ENCODE measurements at places on chromosomes 11 and 22.

- DNase-seq = no peak
These were observed 3.6 kb downstream of the IGLL5 start for GRCh38 chr22:22891139-22891621.

DNA sequence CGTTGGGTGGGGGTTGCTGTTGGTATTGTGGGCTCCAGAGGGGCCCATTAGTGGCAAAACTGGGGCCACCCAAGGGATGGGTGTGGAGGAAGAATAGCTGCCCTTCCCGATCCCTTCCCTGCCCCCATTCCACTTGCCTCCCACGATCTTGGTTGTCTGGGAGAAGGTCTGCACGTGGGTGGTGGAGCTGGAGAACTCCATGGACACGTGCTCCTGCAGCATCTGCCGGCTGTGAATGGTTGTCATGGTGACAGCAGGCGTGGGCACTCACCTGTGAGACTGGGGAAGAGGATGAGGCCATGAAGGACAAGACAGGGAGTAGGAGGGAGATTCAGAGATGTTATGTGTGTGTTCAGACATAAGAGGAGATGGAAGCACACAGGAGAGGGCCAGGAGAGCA, 2.0 kb downstream of the IGSF22 start:
- no peak for DNase-seq

DNA sequence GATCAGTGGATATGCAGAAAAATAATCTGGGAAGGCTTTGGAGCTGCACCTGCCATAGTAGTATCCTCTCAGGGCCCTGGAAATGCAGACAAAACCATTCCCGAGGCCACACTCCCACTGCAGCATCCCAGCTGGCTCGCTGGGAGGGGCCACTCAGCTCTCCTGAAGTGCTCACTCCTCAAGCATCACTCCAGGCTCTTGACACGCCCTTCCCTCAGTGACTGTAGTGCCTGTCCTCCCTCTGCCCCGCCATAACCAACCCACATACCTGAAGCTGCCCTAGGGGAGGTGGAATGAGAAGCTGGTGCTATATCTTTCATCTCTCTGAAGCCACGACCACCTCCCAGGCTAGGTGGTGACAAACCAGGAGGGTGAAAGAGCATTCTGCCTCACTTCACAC, 4.8 kb downstream of the DSCAML1 start:
- DNase-seq = no peak

- DNase-seq = no peak
These were observed 35.8 kb upstream of the UBASH3B start for GRCh38 chr11:122619757-122620156.

- DNase-seq = no peak
These were observed 120.6 kb downstream of the MICAL3 start for GRCh38 chr22:17903564-17904295.

DNA sequence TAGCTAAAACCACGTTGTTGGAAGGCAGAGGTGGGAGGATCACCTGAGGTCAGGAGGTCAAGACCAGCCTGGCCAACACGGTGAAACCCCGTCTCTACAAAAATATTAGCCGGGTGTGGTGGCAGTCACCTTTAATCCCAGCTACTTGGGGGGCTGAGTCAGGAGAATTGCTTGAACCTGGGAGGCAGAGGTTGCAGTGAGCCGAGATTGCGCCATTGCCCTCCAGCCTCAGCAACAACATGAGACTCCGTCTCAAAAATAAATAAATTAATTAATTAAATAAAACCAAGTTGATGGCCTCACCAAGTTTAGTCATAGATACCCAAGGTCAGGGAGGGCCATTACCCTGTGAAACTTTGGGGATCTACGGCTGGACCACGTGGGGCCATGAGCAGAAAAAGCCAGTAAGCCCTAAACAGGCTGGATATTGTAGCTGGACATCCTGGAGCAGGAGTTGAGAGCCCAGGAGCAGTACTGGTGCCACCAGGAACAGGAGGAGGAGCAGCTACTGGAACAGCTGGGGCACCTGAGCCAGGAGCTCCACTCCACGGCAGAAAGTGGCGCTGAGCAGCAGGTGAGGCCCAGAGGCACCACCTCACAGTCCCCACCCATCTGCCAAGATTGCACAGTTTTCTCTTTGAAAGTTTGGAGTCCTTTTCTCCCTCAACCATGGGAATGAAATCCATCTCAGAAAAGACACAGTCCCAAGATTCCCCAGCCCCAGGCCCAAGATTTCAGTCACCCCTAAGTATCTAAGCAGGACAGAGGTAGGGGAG, 50.5 kb downstream of the BTG4 start:
- DNase-seq = no peak

GRCh38 chr11:12270215-12270797, 107.1 kb upstream of the PARVA start:
- DNase-seq = no peak

DNA sequence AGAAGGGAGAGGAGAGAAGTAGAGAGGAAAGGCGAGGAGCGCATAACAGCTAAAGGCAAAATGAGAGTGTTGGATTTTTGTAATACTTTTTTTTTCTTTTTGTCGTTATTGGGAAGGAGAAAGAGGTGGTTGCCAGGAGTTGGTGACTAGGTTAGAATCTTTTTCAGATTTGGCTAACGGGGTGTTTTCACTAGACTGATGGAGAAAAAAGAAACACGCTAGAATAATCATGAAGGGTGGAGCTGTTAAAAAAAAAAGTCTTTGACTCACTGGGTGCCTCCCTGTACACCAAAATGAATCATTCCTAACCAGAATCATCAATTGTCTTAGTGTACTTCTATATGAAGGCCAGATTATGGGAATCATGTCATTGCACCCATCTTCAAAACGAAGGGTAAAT, 12.7 kb downstream of the BLID start:
- no peak for DNase-seq

GRCh38 chr11:14042686-14043465, 80.4 kb downstream of the SPON1 start:
- DNase-seq = no peak

DNA sequence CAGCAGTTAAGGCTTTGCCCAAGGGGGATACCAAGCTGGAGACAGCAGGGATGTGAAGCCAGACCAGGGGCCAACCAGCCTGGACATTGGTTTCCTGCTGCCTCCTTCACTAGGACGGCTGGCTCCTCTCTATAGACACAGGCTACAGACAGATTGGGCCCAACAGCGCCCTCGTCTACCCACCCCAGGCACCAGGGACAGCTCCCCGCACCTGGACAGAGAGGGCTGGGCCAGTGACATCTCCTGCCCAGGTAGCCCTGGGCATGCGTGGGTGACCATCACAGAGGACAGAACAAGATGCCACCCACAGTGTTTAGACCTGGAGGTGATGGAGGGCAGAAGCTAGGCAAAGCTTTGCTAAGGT, 1.2 kb downstream of the DKK3 start:
- DNase-seq = no peak

- no peak for DNase-seq
These were observed 98.8 kb downstream of the MSANTD4 start for GRCh38 chr11:105923252-105923651.

GRCh38 chr22:36850056-36850455, 10.8 kb upstream of the NCF4 start:
- no peak for DNase-seq

- DNase-seq = no peak
These were observed at the start of gene IL18BP for GRCh38 chr11:71998649-71999310. Gene IL18BP, plus strand, starts transcription at chr11:71998909. Its CDS starts 1,076 bp downstream, at chr11:71999985.

DNA sequence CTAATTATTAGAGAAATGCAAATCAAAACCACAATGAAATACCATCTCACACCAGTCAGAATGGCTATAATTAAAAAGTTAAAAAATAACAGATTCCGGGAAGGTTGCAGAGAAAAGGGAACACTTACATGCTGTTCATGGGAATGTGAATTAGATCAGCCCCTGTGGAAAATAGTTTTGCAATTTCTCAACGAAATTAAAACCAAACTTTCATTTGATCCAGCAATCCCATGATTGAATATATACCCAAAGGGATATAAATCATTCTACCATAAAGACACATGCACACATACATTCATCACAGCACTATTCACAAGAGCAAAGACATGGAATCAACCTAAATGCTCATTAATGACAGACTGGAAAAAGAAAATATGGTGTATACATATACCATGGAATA, 32.5 kb downstream of the NOX4 start:
- DNase-seq = no peak

- DNase-seq = no peak
These were observed 48.6 kb upstream of the OLFML1 start for GRCh38 chr11:7436657-7437056.

DNA sequence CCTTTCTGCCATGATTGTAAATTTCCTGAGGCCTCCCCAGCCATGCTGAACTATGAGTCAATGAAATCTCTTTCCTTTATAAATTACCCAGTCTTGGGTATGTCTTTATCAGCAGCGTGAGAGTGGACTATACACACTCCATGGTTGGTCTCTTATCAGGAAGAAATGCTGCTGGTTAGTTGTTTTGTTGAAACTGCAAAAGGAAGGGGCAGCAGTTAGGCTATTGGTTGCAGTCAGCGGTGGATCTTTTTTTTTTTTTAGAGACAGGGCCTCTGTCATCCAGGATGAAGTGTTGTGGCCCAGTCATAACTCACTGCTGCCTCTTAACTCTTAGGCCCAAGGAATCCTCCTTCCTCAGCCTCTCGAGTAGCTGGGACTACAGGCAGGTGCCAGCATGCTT, 51.7 kb downstream of the HSD17B12 start:
- no peak for DNase-seq

DNA sequence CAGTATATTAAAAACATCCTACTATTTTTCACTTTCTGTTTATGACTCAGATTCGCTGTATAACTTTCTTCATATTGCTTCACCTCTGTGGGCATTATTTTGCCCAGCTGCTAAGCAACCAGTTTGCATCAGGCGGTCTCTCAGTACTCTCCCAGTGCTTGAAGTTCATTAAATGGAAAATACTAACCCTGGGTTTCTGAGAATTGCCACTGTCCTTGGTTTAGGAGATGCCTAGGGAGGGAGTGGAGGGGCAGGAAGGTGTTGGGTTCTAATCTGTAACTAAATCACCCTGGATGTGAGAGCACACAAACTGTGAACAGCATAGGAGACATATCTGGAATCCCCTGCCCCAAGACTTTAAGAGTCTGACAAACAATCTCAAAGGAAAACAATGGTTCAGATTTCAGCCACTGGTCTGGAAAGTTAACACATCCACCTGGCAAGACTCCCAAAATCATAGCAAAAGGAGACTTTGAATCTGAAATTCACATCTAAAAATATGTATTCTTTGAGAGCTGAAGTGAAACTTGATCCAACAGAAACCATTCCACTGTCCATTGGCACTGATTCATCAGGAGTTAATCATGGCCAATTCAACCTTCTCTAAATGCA, 540.0 kb downstream of the SOX6 start:
- DNase-seq = no peak

GRCh38 chr11:69635804-69636511, 5.0 kb upstream of the CCND1 start:
- no peak for DNase-seq

DNA sequence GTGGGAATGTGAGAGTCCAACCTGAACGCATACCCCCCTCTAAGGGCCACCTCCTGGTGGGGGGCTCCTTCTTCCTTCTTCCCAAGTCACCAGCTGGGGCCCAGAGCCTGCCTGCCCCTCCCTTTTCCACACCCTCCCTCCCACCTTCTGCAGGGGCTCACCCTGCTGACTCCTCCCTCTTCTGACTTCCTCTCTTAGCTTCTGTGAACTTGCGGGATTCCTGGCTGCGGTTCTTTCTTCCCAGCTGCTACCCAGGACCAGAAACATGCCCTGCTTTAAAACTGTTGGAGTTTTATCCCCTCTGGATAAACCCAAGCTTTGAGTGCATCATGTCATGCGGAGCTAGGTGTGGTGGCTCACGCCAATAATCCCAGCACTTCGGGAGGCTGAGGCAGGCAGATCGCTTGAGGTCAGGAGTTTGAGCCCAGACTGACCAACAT, 10.2 kb downstream of the LRRC74B start:
- DNase-seq = no peak

DNA sequence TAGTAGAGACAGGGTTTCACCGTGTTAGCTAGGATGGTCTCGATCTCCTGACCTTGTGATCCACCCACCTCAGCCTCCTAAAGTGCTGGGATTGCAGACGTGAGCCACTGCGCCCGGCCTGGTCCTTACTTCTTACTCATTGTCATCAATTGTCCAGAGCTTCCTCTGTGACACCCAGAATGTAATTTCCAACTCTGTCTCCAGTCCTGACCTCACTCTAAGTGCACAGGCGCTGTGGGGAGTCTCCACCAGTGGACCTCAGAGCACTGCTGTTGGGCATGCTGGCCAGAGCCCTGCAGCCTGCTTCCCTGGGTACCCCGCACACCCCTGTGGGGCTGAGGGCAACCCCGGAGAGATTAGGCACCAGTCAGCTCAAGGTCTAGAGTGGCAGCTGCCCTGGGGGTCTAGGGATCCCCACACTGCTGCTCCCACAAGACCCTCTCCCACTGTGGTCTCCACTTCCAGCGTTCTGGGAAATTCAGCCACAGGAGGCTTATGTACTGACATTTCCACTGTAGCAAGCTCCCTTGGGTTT, 1140.3 kb downstream of the TBC1D22A start:
- no peak for DNase-seq
